ENCODE measurements at places on chromosomes 5 and 9. TPM values are rescaled to one million over a fixed set of nuclear protein-coding genes. Genes with fewer than 3 reads are reported as not detected.

Gene CFAP157
- total RNA-seq = not detected

Gene SEMA5A
- total RNA-seq = 15.3 TPM

Gene ZNF354C
- 3.3 TPM for total RNA-seq

Gene TMEM203
- total RNA-seq = 30.9 TPM

Gene LCN1
- not detected for total RNA-seq

Gene PCDH1
- 9.1 TPM for total RNA-seq

Gene UBAP2
- 73.3 TPM for total RNA-seq

Gene CCL19
- total RNA-seq = not detected

Gene TXNDC8
- not detected for total RNA-seq

Gene PAX5
- not detected for total RNA-seq

DNA sequence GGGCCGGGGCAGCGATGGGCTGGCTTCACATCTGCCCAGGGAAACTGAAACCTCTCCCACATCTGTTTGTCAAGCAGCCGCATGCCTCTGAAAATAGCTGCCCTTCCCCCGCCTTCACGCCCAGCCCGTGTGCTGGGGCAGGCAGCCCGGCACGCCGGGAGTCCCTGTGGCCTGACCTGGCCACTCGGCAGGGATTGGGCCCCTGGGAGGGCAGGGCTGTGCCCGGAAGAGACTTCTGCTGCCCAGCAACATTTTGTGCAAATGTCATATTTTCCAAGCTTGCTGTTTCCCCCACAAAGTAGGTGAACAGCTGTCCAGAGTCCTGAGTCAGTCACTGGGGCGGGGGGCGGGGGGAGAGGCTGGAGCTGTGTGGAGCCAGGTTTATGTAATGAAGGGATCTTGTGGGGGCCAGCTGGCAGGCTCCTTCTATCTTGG lies 8.2 kb downstream of the COL27A1 start:
- DNase-seq = peak; percentile 67
- peak overlapping the region; percentile 0 for H3K4me3 ChIP-seq
- peaks cover 12% of the 10 kb centered on the region for H3K4me1 ChIP-seq
- no peaks in the 10 kb centered on the region for H3K36me3 ChIP-seq

GRCh38 chr5:91135475-91136248 lies 247.5 kb downstream of the ARRDC3 start:
- no peak for DNase-seq
- no peak overlapping the region for H3K27ac ChIP-seq
- no peak overlapping the region for H3K4me3 ChIP-seq
- peaks cover 8% of the 10 kb centered on the region for H3K4me1 ChIP-seq
- no peaks in the 10 kb centered on the region for H3K27me3 ChIP-seq

- H3K36me3 ChIP-seq = no peaks in the 10 kb centered on the region
- H3K27me3 ChIP-seq = no peaks in the 10 kb centered on the region
- H3K4me3 ChIP-seq = no peak overlapping the region
- no peak for DNase-seq
- H3K4me1 ChIP-seq = peaks cover 11% of the 10 kb centered on the region
Observed at GRCh38 chr5:72837524-72838096, 21.1 kb downstream of the TNPO1 start.

GRCh38 chr5:2688586-2688985 lies 62.9 kb downstream of the IRX2 start:
- H3K4me3 ChIP-seq = no peak overlapping the region
- H3K36me3 ChIP-seq = no peaks in the 10 kb centered on the region
- DNase-seq = no peak
- no peak overlapping the region for H3K27ac ChIP-seq
- no peaks in the 10 kb centered on the region for H3K27me3 ChIP-seq
- H3K4me1 ChIP-seq = peaks cover 14% of the 10 kb centered on the region

- no peak overlapping the region for H3K27ac ChIP-seq
- H3K36me3 ChIP-seq = no peaks in the 10 kb centered on the region
- no peak for DNase-seq
- H3K27me3 ChIP-seq = no peaks in the 10 kb centered on the region
Observed at GRCh38 chr5:67065237-67065636, 131.4 kb downstream of the CD180 start.

GRCh38 chr9:116156621-116157314 lies 3.2 kb downstream of the PAPPA start:
- DNase-seq = peak; percentile 59
- peak overlapping the region; percentile 57 for H3K27ac ChIP-seq
- peak overlapping the region; percentile 44 for H3K4me3 ChIP-seq
- H3K27me3 ChIP-seq = peaks cover 5% of the 10 kb centered on the region

- H3K4me1 ChIP-seq = peaks cover 4% of the 10 kb centered on the region
- no peaks in the 10 kb centered on the region for H3K36me3 ChIP-seq
- H3K4me3 ChIP-seq = no peak overlapping the region
- H3K27ac ChIP-seq = no peak overlapping the region
Observed at GRCh38 chr9:6904371-6904770, 146.6 kb downstream of the KDM4C start.

- no peaks in the 10 kb centered on the region for H3K4me1 ChIP-seq
- H3K36me3 ChIP-seq = no peaks in the 10 kb centered on the region
- H3K27ac ChIP-seq = no peak overlapping the region
- DNase-seq = peak; percentile 59
- H3K27me3 ChIP-seq = no peaks in the 10 kb centered on the region
Observed at GRCh38 chr5:92519811-92520632, 1061.0 kb downstream of the NR2F1-AS1 start.

- H3K27ac ChIP-seq = no peak overlapping the region
- peaks cover 22% of the 10 kb centered on the region for H3K4me1 ChIP-seq
- no peak for DNase-seq
- peaks cover 25% of the 10 kb centered on the region for H3K36me3 ChIP-seq
Observed at GRCh38 chr9:131177898-131178297, 52.5 kb downstream of the NUP214 start.

- no peak overlapping the region for H3K27ac ChIP-seq
- peak; percentile 37 for DNase-seq
- H3K4me1 ChIP-seq = no peaks in the 10 kb centered on the region
Observed at GRCh38 chr5:154970759-154971158, 29.9 kb downstream of the MRPL22 start.

DNA sequence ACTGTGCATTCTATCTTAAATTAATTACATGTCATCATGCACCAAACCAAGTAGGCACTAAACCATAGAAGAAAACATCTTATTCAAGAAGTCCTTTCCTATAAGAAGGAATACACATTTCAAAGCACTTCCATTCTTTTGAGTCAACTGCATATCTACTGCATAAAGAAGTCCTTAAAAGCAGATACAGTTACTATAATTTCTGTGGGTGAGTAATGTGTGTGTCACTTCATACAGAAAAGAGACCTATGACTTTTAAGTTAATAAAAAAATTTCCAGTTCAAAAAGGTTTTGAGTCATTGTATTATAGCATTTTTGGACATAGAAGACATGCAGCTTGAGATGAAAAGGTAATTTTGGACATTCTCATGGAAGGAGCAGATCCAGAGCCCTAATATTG lies 125.0 kb downstream of the DTWD2 start:
- H3K4me3 ChIP-seq = no peak overlapping the region
- peaks cover 4% of the 10 kb centered on the region for H3K4me1 ChIP-seq
- H3K27ac ChIP-seq = no peak overlapping the region
- no peaks in the 10 kb centered on the region for H3K27me3 ChIP-seq
- H3K36me3 ChIP-seq = no peaks in the 10 kb centered on the region

- DNase-seq = no peak
- no peak overlapping the region for H3K4me3 ChIP-seq
- H3K27me3 ChIP-seq = no peaks in the 10 kb centered on the region
- no peaks in the 10 kb centered on the region for H3K4me1 ChIP-seq
- H3K36me3 ChIP-seq = peaks cover 35% of the 10 kb centered on the region
- no peak overlapping the region for H3K27ac ChIP-seq
Observed at GRCh38 chr5:7857926-7858632, 7.1 kb upstream of the CFAP90 start.

DNA sequence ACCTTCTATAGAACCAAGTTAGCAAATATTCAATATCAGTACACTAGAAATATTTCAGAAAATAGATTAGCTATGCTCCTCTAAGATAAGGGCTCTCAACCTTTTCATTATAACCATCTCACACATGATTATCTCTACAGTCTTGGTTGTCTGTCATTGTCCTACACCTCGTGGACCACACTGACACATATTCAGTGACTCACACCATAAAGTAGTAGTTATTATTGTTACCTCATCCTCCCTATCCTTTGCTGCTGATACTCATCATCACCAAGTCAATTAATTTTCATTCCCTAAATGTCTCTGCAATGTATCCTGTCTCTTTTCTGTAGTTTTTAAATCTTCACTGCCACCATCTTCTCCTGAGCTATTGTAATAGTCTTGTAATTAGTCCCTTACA lies 1309.2 kb upstream of the C9orf72 start:
- no peak overlapping the region for H3K4me3 ChIP-seq
- H3K27ac ChIP-seq = no peak overlapping the region
- DNase-seq = no peak
- H3K4me1 ChIP-seq = no peaks in the 10 kb centered on the region
- no peaks in the 10 kb centered on the region for H3K36me3 ChIP-seq
- no peaks in the 10 kb centered on the region for H3K27me3 ChIP-seq

- H3K4me3 ChIP-seq = no peak overlapping the region
- no peaks in the 10 kb centered on the region for H3K27me3 ChIP-seq
- H3K4me1 ChIP-seq = peaks cover 7% of the 10 kb centered on the region
- no peak overlapping the region for H3K27ac ChIP-seq
- H3K36me3 ChIP-seq = no peaks in the 10 kb centered on the region
Observed at GRCh38 chr5:151257731-151258181, 4.8 kb downstream of the GM2A start.

GRCh38 chr9:115913696-115914095 lies 239.9 kb upstream of the PAPPA start:
- no peak overlapping the region for H3K27ac ChIP-seq
- H3K4me1 ChIP-seq = no peaks in the 10 kb centered on the region
- no peaks in the 10 kb centered on the region for H3K36me3 ChIP-seq
- H3K4me3 ChIP-seq = no peak overlapping the region
- no peaks in the 10 kb centered on the region for H3K27me3 ChIP-seq

DNA sequence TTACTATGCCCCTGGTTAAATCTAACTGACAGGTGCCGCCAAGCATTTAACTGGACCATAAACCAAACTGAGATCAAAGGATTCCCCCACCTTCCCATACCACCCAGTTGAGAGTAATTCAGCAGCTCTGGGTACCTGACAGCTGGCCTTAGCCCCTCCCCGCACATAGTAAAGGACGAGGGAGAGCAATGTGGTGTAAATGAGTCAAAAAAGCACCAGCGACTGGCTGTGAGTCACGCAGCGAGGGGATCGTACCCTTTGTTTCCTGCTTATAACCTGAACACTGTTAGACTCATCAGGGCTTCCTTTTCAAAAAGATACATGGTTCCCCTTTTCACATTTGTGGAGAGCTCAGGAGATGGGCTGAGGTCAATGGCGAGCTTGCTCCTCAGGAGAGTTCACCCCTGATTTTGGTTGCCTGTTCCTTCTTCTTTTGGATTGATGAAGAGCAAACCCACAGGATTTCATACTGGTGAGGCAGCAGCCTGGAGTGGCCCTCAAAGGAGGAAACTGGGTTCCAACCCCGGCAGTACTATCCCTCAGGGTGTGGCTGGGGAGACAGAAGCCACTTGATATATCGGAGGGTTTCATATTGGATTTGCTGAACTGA lies 71.5 kb downstream of the ANKRD33B start:
- peak; percentile 73 for DNase-seq
- no peak overlapping the region for H3K4me3 ChIP-seq
- no peaks in the 10 kb centered on the region for H3K36me3 ChIP-seq
- no peaks in the 10 kb centered on the region for H3K27me3 ChIP-seq
- H3K27ac ChIP-seq = peak overlapping the region; percentile 51

DNA sequence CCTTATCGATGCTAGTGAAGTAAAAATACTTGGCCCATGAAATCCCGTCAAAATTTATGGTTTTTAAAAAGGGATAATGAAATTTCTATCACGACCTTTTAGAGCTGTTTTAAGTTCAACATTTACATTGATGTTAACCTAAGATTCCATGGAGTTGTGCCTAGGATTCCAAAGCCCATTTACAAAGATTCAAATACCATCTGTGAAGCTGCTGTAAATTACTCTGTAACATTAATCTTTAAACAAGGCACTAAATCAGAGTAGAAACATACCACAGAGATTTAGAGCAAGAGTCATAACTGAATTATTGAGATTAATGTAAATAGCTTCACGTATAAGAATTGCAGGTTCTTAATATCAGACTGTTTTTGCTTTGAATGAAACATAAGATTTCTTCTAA lies 17.7 kb downstream of the POU5F2 start:
- H3K27ac ChIP-seq = no peak overlapping the region
- H3K27me3 ChIP-seq = no peaks in the 10 kb centered on the region
- no peak for DNase-seq
- H3K36me3 ChIP-seq = no peaks in the 10 kb centered on the region
- H3K4me1 ChIP-seq = no peaks in the 10 kb centered on the region

DNA sequence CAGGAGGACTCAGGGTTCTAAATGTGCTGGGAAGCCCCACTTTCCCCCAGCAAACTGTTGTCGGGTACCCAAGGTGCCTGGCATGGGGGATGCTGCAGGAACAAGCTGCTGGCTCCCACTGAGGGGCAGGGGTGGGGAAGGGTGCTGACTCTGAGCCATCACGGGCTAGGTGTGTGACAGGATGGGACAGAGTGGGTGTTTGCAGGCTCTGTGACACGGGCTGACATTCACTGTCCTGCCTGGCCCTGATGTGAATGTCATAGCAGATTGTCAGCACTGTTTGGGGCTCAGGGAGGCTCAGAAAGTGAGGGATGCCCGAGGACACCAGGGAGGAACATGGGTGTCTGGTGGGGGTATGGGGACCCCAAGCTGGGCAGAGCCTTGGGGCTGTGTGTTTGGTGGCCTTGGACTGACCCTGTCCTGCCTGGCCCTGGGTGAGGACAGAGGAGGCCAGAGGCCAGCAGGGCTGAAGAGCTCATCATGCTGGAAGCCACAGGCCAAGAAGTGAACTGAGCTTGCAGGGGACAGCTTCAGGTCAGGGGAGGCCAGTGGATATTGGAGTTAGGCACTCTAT lies 20.6 kb downstream of the WNK2 start:
- DNase-seq = no peak
- H3K27me3 ChIP-seq = no peaks in the 10 kb centered on the region
- no peak overlapping the region for H3K27ac ChIP-seq
- no peak overlapping the region for H3K4me3 ChIP-seq
- H3K4me1 ChIP-seq = no peaks in the 10 kb centered on the region

DNA sequence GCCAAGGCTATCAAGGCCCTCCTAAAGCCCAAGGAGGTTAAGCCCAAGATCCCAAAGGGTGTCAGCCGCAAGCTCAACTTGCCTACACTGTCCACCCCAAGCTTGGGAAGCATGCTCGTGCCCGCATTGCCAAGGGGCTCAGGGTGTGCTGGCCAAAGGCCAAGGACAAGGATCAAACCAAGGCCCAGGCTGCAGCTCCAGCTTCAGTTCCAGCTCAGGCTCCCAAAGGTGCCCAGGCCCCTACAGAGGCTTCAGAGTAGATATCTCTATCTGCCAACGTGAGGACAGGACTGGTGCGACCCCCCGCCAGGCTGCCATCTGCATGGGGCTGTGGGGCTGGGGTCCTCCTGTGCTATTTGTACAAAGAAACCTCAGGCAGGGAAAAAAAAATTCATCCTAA lies 3.3 kb downstream of the HOMER1 start:
- DNase-seq = no peak
- H3K27me3 ChIP-seq = no peaks in the 10 kb centered on the region
- H3K27ac ChIP-seq = no peak overlapping the region
- no peak overlapping the region for H3K4me3 ChIP-seq

- no peak for DNase-seq
- H3K27me3 ChIP-seq = peaks cover 2% of the 10 kb centered on the region
- H3K27ac ChIP-seq = no peak overlapping the region
- H3K4me1 ChIP-seq = peaks cover 8% of the 10 kb centered on the region
- H3K36me3 ChIP-seq = no peaks in the 10 kb centered on the region
Observed at GRCh38 chr5:173675287-173675996, 59.0 kb upstream of the BOD1 start.

GRCh38 chr9:34492051-34492450 lies 30.7 kb downstream of the ENHO start:
- H3K27me3 ChIP-seq = peaks cover 27% of the 10 kb centered on the region
- no peak overlapping the region for H3K4me3 ChIP-seq
- no peaks in the 10 kb centered on the region for H3K4me1 ChIP-seq
- DNase-seq = no peak

All from astrocyte (in vitro differentiated cells and primary cell).